ENCODE measurements at places on chromosomes 3 and 15. TPM values are rescaled to one million over a fixed set of nuclear protein-coding genes. Genes with fewer than 3 reads are reported as not detected.

MAP6D1 gene
- not detected for total RNA-seq

FEM1B gene
- 130 TPM for total RNA-seq

PRKCI gene
- 54.4 TPM for total RNA-seq

HCN4 gene
- total RNA-seq, result not detected

DNA sequence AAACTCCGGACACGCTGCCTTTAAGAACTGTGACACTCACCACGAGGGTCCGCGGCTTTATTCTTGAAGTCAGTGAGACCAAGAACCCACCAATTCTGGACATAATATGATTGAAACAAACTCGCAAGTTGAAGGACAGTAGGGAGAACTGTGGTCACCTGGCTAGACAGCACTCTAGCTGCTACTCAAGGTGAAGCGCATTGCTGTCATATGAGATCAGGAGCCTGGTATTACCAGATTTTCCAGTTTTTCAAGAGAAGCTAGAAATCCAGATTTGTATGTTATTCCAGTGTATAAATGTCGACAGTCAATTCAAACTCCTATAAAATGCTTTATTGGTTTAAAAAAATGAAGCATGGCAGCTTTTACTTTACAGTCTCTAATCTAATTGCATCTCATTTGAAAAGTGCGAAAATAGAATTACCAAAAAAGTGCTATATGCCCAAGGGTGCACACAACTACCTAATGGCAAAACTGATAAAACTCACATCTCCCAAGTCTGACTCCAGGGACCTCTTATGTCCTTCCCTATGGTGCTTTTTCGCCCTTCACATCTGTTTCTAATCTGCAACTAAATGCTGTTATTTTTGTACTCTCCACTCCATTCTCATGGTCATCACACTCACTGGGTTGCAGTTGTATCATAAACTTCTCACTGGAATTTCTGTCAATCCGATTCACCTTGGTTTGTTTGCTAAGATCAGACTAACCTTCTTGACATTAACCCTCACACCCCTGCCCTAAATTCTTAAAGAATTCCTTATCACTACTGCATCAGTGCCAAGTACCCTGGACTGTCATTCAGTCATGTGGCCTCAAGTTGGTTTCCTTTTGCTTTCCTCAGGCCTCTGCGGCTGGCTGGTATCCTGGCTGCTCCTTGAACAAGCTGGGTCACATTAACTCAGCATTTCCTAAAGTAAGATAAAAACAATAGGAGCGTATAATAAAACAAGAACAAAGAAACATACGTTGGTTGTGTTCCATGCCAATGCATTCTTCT lies 31.5 kb upstream of the ARHGEF26 start:
- no peak overlapping the region for H3K27ac ChIP-seq
- no peak overlapping the region for H3K4me3 ChIP-seq
- H3K4me1 ChIP-seq, result no peaks in the 10 kb centered on the region
- H3K36me3 ChIP-seq, result no peaks in the 10 kb centered on the region
- no peak for DNase-seq

DNA sequence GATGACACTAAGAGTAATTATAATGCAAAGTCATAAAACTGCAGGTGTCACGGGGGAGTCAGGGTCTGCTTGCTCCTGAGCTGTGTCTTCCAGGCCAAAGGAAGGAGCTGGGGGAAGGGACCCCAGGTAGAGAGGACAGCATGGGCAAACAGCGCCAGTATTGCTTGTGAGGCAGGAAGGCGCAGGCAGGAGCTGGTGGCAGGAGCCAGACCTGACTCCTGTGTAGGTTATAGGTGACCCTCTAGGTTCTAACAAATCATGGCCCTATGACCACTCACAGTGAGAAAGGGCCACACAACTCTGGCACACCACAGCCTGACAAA lies 1.9 kb downstream of the CISH start:
- H3K4me1 ChIP-seq, result peaks cover 2% of the 10 kb centered on the region
- no peak overlapping the region for H3K27ac ChIP-seq
- H3K4me3 ChIP-seq, result no peak overlapping the region
- DNase-seq, result no peak
- H3K27me3 ChIP-seq, result no peaks in the 10 kb centered on the region
- no peaks in the 10 kb centered on the region for H3K36me3 ChIP-seq

- H3K27me3 ChIP-seq, result no peaks in the 10 kb centered on the region
- H3K4me1 ChIP-seq, result no peaks in the 10 kb centered on the region
- no peak overlapping the region for H3K27ac ChIP-seq
Measured at GRCh38 chr15:42141246-42141645, 15.2 kb downstream of the PLA2G4F start.

- no peaks in the 10 kb centered on the region for H3K36me3 ChIP-seq
- H3K27me3 ChIP-seq, result no peaks in the 10 kb centered on the region
- H3K4me1 ChIP-seq, result no peaks in the 10 kb centered on the region
- DNase-seq, result no peak
- H3K27ac ChIP-seq, result no peak overlapping the region
Measured at GRCh38 chr15:42220216-42220615, 12.1 kb upstream of the VPS39 start.

DNA sequence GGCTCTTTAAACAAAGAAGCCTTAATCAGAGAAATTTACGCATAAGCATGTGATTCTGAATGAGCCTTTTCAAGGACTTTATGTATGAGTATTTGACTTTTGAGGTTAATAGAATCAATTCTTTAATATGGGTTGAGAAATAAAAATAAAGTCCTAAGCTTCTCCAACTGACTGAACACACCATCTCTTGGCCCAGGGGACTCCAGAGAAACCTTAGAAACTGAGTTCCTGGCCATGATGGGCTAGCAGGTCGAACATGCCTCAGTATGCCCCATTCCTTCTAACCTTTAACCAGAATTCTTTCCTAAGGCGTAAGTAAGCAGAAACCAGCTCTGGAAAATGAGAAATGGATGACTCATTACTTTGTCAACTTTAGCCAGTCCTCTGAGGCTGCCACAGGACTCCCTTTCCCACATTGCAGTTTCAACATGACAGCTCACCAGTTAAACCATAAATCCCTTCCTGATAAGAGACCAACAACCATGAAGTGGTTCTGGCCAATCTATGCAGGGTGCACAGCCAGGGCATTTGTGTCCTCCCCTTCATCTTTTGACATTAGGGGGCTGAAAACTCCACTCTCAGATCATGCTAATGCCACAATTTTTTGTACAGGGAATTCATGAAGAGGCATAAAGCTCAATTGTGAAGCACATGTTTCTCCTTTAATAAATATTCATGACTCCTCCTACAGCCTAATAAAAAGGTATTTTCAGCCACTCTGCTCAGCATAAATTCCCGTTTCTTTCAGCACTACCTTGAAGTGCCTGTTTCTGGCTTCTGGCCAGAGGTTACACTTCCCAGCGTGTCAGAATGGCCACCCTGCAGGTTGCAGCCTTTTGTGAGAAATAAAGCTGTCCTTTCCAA lies 33.3 kb downstream of the TM4SF18 start:
- no peak overlapping the region for H3K4me3 ChIP-seq
- no peaks in the 10 kb centered on the region for H3K4me1 ChIP-seq
- peak; percentile 32 for DNase-seq
- peak overlapping the region; percentile 60 for H3K27ac ChIP-seq

DNA sequence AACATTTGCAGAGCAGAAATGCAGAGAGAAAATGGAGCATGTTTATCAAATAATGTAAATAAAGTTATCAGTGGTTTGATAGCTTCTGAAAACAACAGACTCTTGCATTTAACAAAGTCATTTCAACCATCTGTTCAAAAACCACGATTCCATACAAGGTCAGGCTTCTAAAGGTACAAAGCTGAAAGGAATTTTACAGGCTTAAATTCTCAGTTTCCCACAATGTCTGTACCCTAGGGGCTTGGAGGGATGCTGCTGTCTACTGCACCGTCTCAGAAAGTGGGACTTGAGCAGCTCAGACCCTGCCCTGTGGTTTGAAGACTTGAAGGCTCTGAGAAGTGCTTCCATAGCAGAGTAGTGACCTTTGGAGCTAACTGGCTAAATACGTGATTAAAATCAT lies 30.4 kb upstream of the TM4SF1 start:
- H3K4me3 ChIP-seq, result no peak overlapping the region
- no peaks in the 10 kb centered on the region for H3K27me3 ChIP-seq
- no peaks in the 10 kb centered on the region for H3K4me1 ChIP-seq

GRCh38 chr15:100924436-100924835 lies 5.3 kb downstream of the LRRK1 start:
- no peak overlapping the region for H3K27ac ChIP-seq
- no peak overlapping the region for H3K4me3 ChIP-seq
- H3K4me1 ChIP-seq, result no peaks in the 10 kb centered on the region
- no peak for DNase-seq
- H3K36me3 ChIP-seq, result no peaks in the 10 kb centered on the region

DNA sequence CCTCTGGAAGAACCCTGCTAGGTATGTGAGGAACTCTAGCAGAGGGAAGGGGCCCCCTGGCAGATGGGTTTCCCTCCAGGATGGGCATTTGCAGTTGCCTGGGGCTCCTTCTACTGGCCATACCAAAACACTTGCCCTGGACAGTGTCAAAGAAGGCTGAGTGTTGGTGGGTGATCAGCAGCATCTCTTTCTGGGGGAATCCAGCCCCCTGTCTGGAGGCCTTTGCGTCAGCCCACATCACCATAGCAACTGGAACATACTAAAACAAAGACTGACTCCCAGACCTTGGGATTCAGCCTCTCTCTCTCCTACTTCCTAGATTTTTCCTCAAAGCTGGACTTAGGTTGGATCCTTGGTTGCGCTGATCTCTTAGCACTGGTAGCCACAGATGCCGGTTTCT lies 8.1 kb downstream of the CEMIP start:
- H3K4me3 ChIP-seq, result no peak overlapping the region
- DNase-seq, result no peak
- no peak overlapping the region for H3K27ac ChIP-seq
- no peaks in the 10 kb centered on the region for H3K4me1 ChIP-seq

DNA sequence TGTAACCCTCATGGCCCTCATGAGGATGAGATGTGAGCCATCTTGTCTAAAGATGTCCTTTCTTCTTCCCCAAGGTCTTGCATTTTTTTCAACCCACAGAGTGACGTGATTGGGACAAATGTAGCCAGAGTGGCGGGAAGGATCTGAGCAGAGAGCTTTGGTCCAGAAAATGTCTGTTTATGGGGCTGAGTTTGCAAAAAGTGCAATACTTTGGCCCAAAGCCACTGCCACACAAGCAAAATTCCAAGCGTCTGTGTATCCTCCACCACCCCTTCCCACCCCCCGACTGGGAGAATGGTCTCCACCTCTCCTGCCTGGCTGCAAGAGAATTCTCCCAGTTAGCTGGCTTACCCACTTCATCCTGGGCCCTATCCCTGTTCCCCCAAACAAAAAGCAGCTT lies 246.9 kb upstream of the LRIG1 start:
- no peaks in the 10 kb centered on the region for H3K36me3 ChIP-seq
- H3K4me1 ChIP-seq, result no peaks in the 10 kb centered on the region
- H3K27ac ChIP-seq, result no peak overlapping the region
- no peaks in the 10 kb centered on the region for H3K27me3 ChIP-seq
- H3K4me3 ChIP-seq, result no peak overlapping the region
- DNase-seq, result no peak
